Tibial nerve (tissue), 4 donors: ENCODE measurements at places on chromosomes 2 and 18. TPM values are rescaled to one million over a fixed set of nuclear protein-coding genes. Genes with fewer than 3 reads are reported as not detected.

CYP27C1 gene
- total RNA-seq, result 1.2 TPM

C2orf92 gene
- 65.1 TPM for total RNA-seq

GKN1 gene
- total RNA-seq, result not detected

TMEM150A gene
- 12.9 TPM for total RNA-seq

PRKAG3 gene
- total RNA-seq, result not detected

FBXO15 gene
- 1.5 TPM for total RNA-seq

DNA sequence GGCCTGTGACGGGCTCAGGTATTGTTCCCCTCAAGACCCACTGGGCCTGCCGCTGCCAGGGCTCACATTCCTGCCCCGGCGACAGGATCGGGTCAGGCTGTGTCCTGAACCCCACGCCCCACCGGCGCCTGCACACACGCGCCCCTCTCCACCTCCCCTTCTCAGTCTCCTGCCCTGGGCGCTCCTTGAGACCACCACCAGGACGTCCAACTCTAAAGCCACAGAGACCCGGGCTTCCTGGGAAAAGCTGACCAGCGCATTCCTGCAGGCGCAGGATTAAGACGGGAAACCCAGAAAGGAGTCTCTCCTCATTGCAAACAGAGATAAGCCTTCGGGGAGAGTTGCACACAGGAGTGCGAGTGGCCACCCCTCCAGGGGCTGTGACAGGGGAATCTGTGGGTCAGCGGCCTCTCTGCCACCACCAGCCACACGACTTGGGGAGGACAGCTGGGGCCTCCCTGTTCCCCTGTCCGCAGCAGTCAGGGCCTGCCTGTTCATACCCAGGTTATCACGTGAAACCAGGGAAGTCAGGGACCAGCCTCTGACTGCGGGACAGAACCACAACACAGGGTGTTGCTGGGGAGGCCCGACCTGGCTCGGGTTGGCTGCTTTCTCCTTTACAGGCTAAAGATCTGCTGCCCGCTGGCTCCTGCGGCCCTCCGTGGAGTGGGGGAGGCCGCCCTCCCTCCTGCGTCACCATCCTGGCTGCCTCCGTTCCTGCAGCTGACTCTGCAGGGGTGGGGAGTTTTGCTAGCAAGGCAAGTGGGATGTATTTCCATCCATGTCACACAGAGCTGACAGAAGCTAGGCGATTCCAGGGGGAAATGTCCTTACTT lies 88.8 kb downstream of the ZCCHC2 start:
- no peak overlapping the region for H3K27ac ChIP-seq
- no peak for DNase-seq
- H3K4me3 ChIP-seq, result peak overlapping the region; percentile 39
- H3K27me3 ChIP-seq, result no peaks in the 10 kb centered on the region
- H3K4me1 ChIP-seq, result peaks cover 22% of the 10 kb centered on the region

GRCh38 chr2:226887940-226888339 lies 52.1 kb downstream of the RHBDD1 start:
- H3K27me3 ChIP-seq, result no peaks in the 10 kb centered on the region
- DNase-seq, result no peak
- H3K4me1 ChIP-seq, result no peaks in the 10 kb centered on the region
- H3K27ac ChIP-seq, result no peak overlapping the region
- H3K36me3 ChIP-seq, result peaks cover 3% of the 10 kb centered on the region

GRCh38 chr2:231412618-231412963 lies 17.1 kb downstream of the B3GNT7 start:
- peak overlapping the region; percentile 73 for H3K4me3 ChIP-seq
- peaks cover 23% of the 10 kb centered on the region for H3K4me1 ChIP-seq
- H3K27me3 ChIP-seq, result no peaks in the 10 kb centered on the region
- peak overlapping the region; percentile 70 for H3K27ac ChIP-seq
- no peak for DNase-seq
- H3K36me3 ChIP-seq, result no peaks in the 10 kb centered on the region

GRCh38 chr18:31382107-31382506 lies 5.5 kb downstream of the DSG4 start:
- no peak overlapping the region for H3K27ac ChIP-seq
- H3K27me3 ChIP-seq, result no peaks in the 10 kb centered on the region
- no peak for DNase-seq
- no peaks in the 10 kb centered on the region for H3K4me1 ChIP-seq
- no peak overlapping the region for H3K4me3 ChIP-seq

- H3K27ac ChIP-seq, result no peak overlapping the region
- no peak overlapping the region for H3K4me3 ChIP-seq
- DNase-seq, result no peak
- H3K36me3 ChIP-seq, result no peaks in the 10 kb centered on the region
- no peaks in the 10 kb centered on the region for H3K27me3 ChIP-seq
- no peaks in the 10 kb centered on the region for H3K4me1 ChIP-seq
Observed at GRCh38 chr18:64712035-64712434, 563.1 kb upstream of the LINC00305 start.

DNA sequence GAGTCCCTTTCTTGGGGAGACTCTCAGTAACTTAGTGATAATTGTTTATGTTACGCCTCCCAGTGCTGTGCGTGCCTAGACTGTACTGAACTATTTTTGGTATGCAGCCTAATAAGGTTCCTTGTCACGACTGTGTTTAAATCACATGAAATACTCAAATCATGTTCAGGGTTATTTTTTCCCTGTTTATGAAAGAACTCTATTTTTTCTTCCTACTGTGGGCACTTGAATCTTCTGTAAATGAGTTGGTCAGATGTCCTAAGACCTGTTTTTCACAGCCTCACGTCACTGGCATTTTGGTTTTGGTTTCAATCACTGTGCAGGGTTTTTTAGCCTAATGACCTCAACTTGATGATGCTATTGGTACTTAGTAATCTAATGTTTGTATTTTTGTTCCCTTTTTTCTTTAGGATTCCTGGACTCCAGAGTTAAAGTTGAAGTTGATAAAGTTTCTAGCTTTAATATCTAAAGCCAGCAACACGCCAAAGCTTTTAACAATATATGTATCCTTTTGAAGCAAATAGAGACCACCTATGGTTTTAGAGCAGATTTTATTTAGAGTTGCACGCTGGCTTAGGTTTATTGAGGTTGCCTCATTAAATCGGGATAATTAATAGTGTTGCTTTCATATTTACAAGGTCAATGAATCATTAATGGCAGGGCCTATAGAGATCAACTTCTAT lies 24.0 kb downstream of the ARMC9 start:
- H3K4me3 ChIP-seq, result no peak overlapping the region
- H3K4me1 ChIP-seq, result peaks cover 15% of the 10 kb centered on the region
- peaks cover 24% of the 10 kb centered on the region for H3K36me3 ChIP-seq
- H3K27me3 ChIP-seq, result no peaks in the 10 kb centered on the region
- DNase-seq, result no peak

- H3K4me1 ChIP-seq, result peaks cover 18% of the 10 kb centered on the region
- H3K27ac ChIP-seq, result peak overlapping the region; percentile 88
Observed at GRCh38 chr2:41940060-41940744, 107.6 kb upstream of the PKDCC start.
